ENCODE measurements at places on chromosomes 1 and 21. TPM values are rescaled to one million over a fixed set of nuclear protein-coding genes. Genes with fewer than 3 reads are reported as not detected.

LORICRIN gene
- not detected for total RNA-seq

GRCh38 chr21:24323536-24323935 lies 1283.7 kb downstream of the MRPL39 start:
- no peak for DNase-seq

GRCh38 chr1:30888391-30888790 lies 20.2 kb downstream of the SDC3 start:
- no peak for DNase-seq

TMOD4 gene
- total RNA-seq, result 0.77 TPM

NKAIN1 gene
- total RNA-seq, result not detected

CNIH3 gene
- total RNA-seq, result 1.1 TPM

CD1D gene
- not detected for total RNA-seq

GRCh38 chr1:168179438-168180147 lies 831 bp downstream of the TIPRL start:
- no peak for DNase-seq

GRCh38 chr1:203509135-203509534 lies 15.2 kb downstream of the OPTC start:
- no peak for DNase-seq

PDZK1IP1 gene
- total RNA-seq, result not detected

TFF2 gene
- total RNA-seq, result not detected

DNA sequence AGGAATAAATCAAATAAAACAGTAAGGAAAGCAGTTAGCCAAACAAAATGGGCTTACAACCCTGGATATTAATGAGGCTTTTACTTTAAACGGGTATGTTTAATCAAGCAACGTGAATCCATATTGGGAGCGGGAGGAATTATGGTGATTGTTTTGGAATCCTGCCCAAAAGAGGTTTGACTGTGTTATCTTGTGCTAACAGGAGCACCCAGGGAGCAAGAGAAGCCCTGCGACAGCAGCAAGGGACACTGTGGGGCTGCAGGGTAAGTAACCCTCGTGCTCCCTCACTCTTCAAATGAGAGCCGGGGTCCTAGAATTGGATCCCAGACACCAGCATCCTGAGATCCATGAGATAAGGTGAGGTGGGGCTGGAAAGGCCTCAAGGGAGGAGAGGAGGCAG lies 72.6 kb upstream of the PGBD5 start:
- no peak for DNase-seq

DNA sequence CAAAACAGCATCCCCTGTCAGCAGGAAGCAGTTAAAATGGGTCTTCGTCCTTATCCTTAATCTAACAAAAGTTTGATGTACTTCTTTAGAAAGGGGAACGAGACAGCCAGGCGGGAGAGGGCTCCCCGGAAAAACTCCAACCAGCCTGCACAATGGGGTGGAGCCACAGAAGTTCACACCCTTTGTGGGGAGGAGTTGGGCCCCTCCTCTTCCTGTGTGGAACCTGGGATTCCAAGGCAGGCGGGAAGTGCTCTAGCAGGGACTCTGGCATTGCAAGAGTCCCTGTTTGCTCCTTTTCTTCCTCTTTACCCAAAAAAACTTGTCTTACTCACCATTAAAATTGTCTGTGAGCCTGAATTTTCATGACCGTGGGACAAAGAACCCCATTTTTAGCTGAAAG lies 47.7 kb downstream of the FCRL5 start:
- DNase-seq, result no peak

- no peak for DNase-seq
Measured at GRCh38 chr1:201933840-201934430, 12.4 kb downstream of the LMOD1 start.

DNA sequence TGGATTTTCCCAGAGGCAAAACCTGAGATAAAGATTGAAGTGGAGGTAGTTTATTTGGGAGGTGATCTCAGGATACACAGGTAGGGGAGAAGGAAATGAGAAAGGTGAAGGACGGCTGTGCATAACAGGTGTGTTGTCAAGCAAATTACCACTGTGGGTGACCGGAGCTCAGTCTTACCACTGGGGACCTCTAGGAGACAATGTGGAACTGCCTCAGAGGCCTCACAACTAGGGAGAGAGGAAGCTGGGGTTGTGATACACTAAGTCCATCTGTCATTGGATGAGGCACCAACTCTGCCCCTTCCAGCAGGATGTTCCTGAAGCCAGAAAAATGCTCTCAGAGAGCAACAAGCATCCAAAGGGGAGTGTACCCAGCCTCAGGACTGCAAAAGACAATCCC lies 32.6 kb downstream of the GRIK3 start:
- DNase-seq, result no peak

- DNase-seq, result peak; percentile 39
Measured at GRCh38 chr1:234114648-234115307, 210.3 kb downstream of the SLC35F3 start.

DNA sequence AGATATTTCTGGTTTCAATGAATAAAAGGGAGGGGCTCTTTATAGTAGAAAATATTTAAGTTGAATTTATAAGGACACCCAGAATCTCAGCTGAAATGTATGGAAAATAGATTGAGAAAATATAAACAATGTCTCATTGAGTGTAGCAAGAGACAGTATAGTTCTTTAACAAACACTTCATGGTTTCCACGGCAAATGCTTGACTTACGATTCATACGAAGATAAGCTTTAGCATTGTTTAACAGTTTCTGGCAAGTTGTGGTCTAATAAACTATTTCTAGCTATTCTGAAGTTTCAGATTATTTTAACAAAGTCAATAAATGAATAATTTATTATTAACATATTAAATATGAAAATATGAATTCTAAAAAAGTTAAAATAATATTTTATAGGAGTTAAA lies 1419.4 kb downstream of the KCNT2 start:
- DNase-seq, result no peak

GRCh38 chr1:41619511-41620364 lies 135.3 kb upstream of the EDN2 start:
- DNase-seq, result no peak

- DNase-seq, result no peak
Measured at GRCh38 chr21:29235714-29236197, 63.0 kb upstream of the BACH1 start.

- DNase-seq, result peak; percentile 78
Measured at GRCh38 chr1:7667625-7668218, 103.4 kb upstream of the VAMP3 start.

C4BPA gene
- not detected for total RNA-seq

- no peak for DNase-seq
Measured at GRCh38 chr1:162110910-162111309, 41.4 kb downstream of the NOS1AP start.

DNA sequence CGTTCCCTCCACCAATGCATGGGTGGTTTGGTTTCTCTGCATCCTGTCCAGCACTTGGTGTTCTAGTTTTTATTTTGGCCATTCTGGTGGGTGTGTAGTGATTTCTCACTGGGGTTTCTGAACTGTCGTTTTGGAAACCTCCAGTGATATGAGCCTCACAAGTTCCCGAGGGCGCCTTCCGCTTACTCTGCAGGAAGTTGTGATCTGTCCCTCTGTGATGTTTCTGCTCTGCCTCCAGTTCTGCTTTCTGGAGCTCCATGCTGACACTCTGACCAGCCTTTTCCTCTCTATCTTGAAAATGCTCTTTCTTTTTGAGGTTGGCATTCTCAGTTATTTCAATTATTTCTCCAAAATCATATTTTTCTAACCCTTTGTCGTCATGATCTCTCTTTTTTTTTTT lies 111.6 kb downstream of the PLD5 start:
- no peak for DNase-seq

TSACC gene
- total RNA-seq, result not detected

LRRN2 gene
- total RNA-seq, result not detected

GRCh38 chr1:103089221-103089620 lies 19.1 kb downstream of the COL11A1 start:
- no peak for DNase-seq

DNA sequence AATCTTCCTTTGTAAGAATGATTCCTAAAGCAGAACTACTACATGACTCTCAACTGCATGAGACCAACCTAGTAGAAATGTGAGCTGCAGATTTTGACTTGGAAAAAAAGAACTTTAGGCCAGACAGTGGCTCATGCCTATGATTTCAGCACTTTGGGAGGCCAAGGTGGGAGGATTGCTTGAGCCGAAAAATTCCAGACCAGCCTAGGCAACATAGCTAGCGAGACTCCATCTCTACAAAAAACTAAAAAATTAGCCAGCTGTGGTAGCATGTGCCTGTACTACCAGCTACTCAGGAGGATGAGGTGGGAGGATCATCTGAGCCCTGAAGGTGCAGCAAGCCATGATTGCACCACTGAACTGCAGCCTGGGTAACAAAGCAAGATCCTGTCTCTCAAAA lies 24.7 kb upstream of the ITLN2 start:
- no peak for DNase-seq

RTCA gene
- total RNA-seq, result 42.6 TPM

DNA sequence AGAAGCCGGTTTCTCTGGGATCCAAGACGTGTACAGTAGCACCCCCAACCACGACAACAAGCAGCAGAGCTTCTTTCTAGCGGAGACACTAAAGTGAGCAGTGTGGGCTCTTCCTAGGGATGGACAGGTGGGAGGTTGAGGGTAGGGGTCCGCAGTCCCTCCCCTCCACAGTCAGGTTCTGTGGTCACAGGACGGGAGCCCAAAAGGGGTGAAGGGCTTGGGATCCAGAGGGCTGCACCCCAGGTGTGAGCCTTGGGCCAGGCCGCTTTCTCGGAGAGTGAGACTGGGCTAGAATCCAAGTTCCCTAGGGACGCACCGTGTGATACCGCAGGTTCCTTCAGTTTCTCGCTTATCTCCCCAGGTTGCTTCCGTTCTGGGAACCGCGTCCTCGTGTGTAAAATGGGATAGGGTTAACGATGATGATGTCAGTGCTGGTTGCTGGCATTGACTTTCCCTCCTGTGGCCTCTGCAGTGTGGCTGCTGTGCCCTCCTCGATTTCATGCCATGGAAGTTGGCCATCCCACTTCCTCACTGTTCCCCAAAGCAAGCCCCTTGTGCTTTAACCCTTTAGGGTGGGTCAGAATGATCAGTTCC lies 17.3 kb upstream of the SELENON start:
- DNase-seq, result no peak

LAMTOR2 gene
- total RNA-seq, result 36.0 TPM

TRAF3IP3 gene
- 158 TPM for total RNA-seq

DNA sequence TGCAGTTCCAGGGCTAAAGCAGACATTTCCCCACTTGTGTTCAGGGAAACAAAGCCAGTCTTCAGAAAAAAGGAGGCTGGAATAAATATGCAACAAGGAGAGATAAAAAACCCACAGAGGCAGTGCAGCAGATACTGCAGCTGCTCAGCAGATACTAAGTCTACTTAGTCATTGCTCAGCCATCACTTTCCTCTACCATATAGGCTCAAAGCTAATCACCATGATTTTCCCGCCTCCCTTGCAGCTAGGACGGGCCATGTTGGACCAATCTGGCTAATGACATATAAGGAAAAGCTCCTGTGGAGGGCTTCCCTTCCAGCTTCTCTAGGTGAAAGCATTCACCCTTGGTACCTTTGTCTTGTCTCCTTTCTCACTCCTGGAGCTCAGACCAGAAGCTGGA lies 10.0 kb upstream of the EFHD2 start:
- no peak for DNase-seq

OR2G6 gene
- total RNA-seq, result not detected

SPATA21 gene
- not detected for total RNA-seq

FAM167B gene
- 1.1 TPM for total RNA-seq

OXCT2 gene
- 2.9 TPM for total RNA-seq

FNDC10 gene
- 0.18 TPM for total RNA-seq

TCHHL1 gene
- total RNA-seq, result not detected

GRCh38 chr1:58839846-58840835 lies 56.3 kb upstream of the JUN start:
- no peak for DNase-seq

DNA sequence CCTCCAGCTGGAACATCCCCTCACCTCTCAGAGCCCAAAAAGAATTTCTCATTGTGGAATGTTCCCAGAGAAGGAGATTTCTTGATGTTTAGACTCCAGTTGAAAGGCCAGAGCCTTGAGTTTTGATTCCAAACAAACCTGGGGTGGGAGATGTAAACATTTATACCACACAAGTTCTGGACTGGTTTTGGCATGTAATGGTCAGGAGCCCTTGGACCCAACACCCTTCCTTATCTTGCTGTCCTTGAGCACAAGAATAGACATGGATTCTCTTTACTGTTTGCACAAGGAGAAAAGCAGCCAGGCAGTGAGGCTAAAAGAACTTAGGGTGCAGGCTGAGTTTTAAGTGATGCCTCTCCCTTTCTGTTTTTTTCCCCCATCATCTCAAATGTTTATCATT lies 4.5 kb downstream of the RHBG start:
- DNase-seq, result no peak

B3GALT5 gene
- 0.02 TPM for total RNA-seq

ALX3 gene
- not detected for total RNA-seq

DNA sequence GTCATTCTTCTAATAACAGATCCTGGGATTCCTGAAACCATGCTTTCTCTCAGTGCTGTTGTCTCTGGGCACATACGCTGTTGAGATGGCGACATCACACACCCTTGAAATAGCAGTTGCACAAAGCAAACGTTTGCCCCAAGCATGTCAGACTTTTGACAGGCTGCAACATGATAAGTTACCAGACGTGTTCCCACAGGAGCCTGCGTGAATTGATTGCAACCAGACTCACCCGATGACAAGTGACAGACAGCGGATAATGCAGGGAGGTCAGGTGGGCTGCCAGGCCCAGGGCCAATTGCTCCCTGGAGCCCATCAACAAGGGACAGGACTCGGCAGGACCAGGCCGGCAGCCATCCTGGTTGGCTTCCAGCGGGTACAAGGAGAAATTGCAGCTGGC lies 310.9 kb downstream of the SIPA1L2 start:
- DNase-seq, result no peak

Measured in activated naive CD4-positive, alpha-beta T cell treated with anti-CD3 and anti-CD28 coated beads, Interleukin-2, amount 50 U/mL, for 72 hours (primary cell).